Stimulated activated CD4-positive, alpha-beta T cell treated with anti-CD3 and anti-CD28 coated beads, Interleukin-1b, Interleukin-23, amount 100 ng/mL, for 1 hour (primary cell): ENCODE measurements at places on chromosomes 4 and X.

DNA sequence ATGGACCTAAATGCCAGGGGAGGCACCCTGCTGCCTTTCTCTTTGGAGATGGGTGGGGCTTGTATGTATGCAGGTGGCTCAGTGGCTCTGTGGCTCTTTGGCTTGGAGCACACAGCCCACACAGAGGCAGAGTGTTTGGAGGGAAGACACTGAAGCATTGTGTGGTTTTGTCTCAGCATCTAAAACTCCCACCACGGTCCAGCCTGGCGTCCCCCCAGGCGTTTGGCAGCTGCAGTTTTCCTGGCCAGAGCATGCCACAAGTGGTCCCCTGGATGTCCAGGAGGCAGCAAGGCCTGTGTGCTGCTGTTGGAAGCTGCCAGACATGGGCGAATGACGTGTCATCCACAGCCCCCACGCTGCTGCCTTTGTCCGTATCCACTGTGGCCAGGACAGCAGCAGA, 32.2 kb upstream of the PSAPL1 start:
- no peak for DNase-seq

GRCh38 chrX:102723456-102723855, 2.9 kb downstream of the GPRASP3 start:
- DNase-seq, result no peak

- no peak for DNase-seq
Observed at GRCh38 chr4:73007526-73008100, 61.9 kb downstream of the COX18 start.

- no peak for DNase-seq
Observed at GRCh38 chrX:103879339-103879738, 47.3 kb upstream of the RAB9B start.

GRCh38 chr4:98976716-98977115, 18.8 kb upstream of the METAP1 start:
- DNase-seq, result no peak

GRCh38 chr4:141480950-141481349, 155.4 kb upstream of the IL15 start:
- DNase-seq, result no peak

DNA sequence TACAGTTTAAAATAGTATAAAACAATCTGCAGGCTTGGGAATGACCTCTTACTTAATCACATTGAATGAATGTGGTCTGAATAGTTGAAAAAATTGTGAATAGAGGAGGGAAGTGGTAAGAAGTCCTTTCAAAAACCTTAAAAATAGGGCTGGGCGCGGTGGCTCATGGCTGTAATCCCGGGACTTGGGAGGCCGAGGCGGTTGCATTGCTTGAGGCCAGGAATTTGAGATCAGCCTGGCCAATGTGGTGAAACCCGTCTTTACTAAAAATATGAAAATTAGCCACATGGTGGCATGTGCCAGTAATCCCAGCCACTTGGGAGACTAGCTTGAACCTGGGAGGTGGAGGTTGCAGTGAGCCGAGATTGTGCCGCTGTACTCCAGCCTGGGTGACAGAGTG, 36.5 kb downstream of the HERC3 start:
- DNase-seq, result no peak

GRCh38 chr4:141782205-141782604, 145.8 kb downstream of the IL15 start:
- DNase-seq, result no peak

- DNase-seq, result no peak
Observed at GRCh38 chrX:123617007-123617406, 115.8 kb downstream of the THOC2 start.

- no peak for DNase-seq
Observed at GRCh38 chr4:108210989-108211835, 42.5 kb upstream of the LEF1 start.

DNA sequence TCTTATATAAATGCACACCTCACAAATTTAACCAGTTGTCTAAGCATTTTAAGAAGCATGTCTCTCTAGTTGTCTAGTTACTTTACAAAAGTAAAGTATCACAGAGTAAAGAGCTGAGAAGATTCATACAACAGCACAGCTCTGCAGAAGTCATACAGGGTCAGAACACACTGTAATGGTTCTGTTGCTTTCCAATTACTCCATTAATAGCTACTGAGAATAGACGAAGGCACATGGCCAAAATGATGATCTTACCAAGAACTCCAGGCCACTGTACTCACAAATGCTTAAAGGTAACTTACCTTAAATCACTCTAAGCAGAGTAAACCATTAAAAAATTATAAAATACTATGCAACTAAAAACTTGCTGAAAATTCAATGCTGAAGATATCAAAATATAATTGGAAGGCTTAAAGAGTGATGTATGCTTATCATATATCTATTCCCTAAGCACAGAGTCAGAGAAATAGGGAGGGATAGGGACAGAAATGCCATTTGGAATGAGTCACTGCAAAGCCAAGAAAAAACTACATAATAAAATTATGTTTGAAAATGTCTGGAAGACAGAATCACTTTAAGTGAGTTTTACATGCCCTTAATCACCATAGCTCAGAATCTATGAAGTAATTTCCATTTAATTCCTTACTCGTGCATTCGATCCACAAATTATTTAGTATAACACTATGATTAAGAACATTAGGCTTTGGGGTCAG, 71.0 kb downstream of the DDX60L start:
- DNase-seq, result no peak

DNA sequence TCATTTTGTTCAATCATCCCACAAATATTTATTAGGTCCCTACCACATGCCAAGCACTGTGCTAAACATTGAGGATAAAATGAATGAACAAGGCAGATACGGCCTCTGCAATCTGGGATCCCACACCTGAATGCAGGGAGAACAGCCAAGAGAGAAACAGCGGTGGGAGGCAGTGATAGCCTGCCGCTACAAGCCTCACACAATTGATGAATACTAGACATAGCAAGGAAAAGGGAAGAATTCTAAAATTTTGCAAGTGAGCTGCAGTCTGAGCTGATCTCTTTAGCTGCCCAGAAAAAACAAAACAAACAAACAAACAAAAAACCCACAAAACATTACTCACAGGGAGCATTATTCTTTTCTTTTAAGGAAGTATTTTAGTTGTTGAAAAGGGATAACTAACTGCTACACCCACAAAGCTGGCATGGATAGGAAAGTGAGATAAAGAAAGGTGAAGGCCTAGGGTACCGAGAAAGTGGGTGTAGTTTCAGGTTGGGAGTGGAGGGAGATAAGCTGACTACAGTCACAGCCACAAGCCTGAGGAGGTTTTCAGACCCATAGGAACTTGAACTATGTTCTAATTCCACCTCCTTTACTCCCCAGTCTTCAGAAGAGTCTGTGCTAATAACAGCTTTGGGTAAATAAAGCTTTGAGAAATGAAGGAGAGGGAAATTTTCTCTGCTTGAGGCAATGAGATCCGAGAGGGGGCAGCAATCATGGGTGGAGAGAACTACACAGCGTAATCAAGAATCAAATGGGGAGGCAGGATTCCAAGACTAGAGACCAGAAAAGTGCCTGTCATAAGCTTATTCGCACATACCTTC, 85.4 kb downstream of the SH3RF1 start:
- DNase-seq, result no peak

DNA sequence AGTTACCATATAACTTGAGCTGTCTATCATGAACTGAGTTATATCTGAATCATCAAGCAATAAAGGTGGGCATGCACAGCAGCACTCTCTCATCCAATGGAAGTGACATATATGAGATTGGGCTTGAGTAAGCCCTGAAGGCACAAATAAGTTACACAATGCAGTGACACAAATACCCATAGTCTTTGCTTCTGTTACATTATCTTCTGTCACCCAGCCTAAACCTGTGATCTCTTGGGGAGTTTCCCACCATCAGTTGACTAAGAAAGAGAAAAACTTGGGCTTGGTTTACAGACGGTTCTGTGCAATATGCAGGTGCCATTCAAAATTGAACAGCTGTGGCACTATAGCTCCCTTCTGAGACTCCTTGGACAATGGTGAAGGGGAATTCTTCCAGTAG, 138.8 kb upstream of the IL15 start:
- DNase-seq, result no peak

GRCh38 chr4:114040319-114041116, 61.1 kb upstream of the ARSJ start:
- DNase-seq, result no peak

DNA sequence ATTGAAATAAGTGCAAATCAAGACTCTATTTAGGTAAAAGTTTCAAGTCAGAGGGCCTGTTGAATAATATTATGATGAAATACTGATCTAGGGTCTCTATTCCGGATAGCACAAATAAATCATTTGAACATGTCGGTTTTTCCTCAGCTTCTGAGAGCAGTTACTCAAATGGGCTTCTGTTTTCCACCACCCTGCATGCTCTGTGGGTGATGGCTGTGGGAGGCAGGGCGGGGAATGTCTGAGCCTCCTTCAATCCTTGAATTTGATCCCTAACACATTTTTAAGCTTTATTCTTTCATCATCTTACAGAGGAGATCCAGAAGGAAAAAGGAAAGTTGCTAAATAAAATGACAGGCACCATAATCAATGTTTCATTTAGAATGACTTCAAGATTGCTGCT, 8.5 kb downstream of the UNC5C start:
- DNase-seq, result no peak

GRCh38 chrX:10628906-10629305, 8.5 kb upstream of the MID1 start:
- DNase-seq, result no peak

- DNase-seq, result no peak
Observed at GRCh38 chr4:38686682-38687081, 22.7 kb downstream of the KLF3 start.

- DNase-seq, result no peak
Observed at GRCh38 chr4:149741186-149741831, 74.3 kb downstream of the IQCM start.

- no peak for DNase-seq
Observed at GRCh38 chr4:87120411-87121162, 99.8 kb downstream of the KLHL8 start.

- no peak for DNase-seq
Observed at GRCh38 chrX:6759655-6760375, 224.9 kb upstream of the VCX3A start.

DNA sequence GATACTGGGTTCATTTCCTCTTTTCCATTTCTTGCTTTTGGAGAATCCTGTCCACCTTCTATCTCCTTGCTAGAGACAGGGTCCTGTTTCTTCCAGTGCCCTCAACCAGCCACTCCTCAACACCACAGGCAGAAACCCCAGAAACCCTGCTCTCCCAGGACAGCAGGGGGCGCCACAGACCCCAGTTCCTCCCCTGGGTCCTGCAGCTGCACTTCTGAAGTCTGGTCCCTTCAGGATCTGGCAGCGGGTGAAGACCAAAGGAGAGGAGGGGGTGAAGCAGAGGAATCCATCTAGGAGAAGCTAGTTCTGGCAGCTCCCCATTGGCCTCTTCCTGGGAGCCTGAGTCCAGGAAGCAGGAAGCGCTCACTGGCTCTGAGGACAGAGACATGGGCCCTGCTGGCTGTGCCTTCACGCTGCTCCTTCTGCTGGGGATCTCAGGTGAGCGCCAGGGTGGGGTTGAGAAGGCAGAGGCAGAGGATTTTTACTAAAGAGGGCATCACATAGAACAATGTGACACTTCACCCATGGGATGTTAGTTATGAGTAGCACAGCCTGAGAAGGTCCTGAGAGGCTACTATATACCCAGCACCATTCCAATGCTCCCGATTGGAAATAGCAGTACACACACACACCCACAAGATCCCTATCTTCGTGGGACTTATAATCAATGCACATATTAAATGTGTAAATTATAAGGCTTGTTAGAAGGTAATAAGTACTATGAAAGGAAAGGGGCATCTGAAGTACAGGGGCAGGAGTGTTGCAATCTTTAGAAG, at the start of gene PRSS48:
PRSS48 (plus strand) TSS at position 375 of the 776 bp plus-strand sequence; CDS start at position 387, 12 bp downstream.
- no peak for DNase-seq

GRCh38 chr4:45621971-45622370, 501.9 kb downstream of the GABRG1 start:
- DNase-seq, result no peak

DNA sequence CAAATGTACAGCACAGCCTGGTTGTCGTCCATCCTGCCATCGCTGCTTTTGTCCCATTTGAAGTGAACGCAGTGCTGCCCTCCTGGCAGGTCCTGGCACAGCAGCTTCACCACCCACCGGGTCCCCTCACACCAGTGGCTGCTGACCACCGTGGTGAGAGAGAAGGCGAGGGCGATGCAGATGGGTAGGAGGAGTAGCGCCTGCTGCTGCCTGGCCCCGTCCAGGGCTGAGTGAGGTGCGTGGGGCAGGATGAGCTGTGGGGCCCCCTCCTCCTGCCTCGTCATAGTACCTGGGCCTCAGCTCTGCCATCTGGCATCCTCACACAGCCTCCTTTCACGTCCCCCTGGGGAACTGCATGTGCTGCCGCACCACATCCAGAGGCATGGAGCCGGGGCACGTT, 1.8 kb downstream of the DCAF8L2 start:
- DNase-seq, result no peak

DNA sequence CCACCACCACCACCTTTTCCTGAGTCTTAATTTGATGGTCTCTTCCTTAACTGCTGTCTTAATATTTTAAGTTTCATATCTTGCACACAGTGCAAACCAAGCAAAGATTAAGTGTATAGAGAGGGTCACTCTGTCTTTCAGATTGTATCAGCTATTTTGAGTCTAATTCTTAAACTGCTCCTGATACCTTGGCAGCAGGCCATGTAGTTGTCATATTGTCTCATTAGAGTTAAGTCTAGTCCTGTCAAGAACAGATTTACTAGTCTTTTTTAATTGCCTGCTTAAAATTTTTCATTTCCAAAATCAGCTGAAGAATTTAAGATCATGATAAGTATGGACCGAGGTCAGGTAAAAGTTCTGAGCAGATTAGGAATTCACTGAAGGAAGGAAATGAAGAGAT, 51.5 kb downstream of the FHIP1A start:
- no peak for DNase-seq

DNA sequence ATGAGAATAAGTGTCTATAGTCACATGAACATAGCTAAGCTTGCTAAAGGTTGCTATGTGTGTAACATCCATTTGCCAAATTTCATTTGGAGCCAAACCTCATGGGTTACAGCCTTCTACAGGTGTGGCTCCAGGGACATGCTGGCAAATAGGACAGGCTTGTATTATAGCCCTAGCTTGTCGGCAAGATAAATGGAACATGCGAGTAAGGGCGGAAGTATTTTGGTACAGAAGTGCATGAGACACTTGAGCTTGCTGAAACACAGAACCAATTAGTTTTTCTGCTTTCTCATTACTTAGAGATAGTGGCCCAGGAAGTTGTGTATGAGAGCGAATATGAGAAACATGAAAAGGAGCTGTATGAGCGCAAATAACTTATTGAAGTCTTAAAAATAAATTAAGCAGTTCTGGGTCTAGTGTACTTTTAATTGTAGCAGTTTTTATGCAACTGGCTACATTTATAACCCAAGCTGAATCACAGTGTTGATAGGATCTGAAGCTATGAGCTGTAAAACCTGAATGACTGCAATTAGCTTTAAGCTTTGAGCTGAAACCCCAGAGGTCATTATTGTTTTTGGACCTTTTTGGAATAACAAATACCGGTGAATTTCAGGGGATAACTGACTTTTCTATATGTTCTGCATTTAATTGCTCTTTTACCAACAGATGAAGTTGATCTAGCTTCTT, 64.6 kb downstream of the KDM5C start:
- DNase-seq, result no peak

- no peak for DNase-seq
Observed at GRCh38 chrX:10030570-10030969, 63.4 kb downstream of the CLDN34 start.

- DNase-seq, result no peak
Observed at GRCh38 chr4:149799546-149799945, 16.1 kb downstream of the IQCM start.
